Effector memory CD4-positive, alpha-beta T cell (primary cell): ENCODE measurements at places on chromosomes 16 and 17.

DNA sequence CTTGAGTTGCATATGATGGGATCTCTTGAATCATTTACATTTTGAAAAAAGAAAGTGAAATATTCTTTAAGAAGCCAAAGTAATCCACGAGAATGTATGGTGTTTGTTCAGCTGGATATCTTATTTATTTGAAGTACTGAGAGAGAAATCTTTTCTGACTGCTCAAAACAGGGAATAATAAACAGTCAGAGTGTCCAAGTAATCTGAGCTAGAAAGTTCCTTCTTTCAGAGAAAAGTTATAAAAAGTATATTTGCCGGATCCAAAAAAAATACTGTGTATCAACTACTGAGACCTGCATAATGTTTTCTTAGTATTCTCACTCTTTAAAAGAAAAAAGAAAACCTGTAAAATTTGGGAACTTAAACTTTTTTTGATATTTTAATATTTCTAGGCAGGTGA, 350.8 kb downstream of the WWOX start:
- H3K36me3 ChIP-seq, result no peaks in the 10 kb centered on the region
- H3K4me1 ChIP-seq, result no peaks in the 10 kb centered on the region
- no peak overlapping the region for H3K27ac ChIP-seq
- no peaks in the 10 kb centered on the region for H3K27me3 ChIP-seq
- no peak for DNase-seq

- DNase-seq, result no peak
- H3K27me3 ChIP-seq, result no peaks in the 10 kb centered on the region
- H3K36me3 ChIP-seq, result peaks cover 87% of the 10 kb centered on the region
- no peak overlapping the region for H3K4me3 ChIP-seq
These were observed 9.2 kb downstream of the CHD3 start for GRCh38 chr17:7897773-7898172.

- H3K36me3 ChIP-seq, result no peaks in the 10 kb centered on the region
- no peak overlapping the region for H3K27ac ChIP-seq
These were observed 401 bp downstream of the NXN start for GRCh38 chr17:979212-979538.

DNA sequence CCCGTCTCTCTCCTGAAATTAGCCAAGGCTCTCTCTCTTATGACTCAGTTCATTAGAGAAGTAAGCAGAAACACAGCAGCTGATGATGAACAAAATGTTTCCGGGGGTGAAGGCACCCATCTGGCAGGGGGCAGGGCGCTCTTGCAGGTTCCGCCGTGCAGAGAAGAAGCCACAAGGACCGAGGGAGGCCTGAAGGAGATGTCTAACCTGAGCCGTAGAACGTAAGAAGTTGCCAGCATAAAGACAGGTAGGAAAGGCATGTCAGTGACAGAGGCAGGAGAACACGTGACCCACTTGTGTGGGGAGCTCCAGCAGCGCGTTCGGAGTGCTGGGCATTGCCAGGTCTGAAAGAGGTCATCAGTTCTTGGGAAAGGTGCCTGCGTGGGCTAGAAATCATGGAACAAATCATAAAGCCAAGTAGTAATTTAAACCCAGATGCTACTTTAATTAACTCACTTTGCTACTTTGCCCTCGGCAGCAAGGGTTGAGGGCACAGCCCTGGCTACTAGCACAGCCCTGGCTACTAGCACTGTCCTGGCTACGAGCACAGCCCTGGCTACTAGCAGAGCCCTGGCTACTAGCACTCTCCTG, 198.6 kb downstream of the RPTOR start:
- H3K27ac ChIP-seq, result peak overlapping the region; percentile 27
- DNase-seq, result no peak
- H3K36me3 ChIP-seq, result peaks cover 3% of the 10 kb centered on the region
- H3K4me3 ChIP-seq, result no peak overlapping the region
- no peaks in the 10 kb centered on the region for H3K27me3 ChIP-seq

DNA sequence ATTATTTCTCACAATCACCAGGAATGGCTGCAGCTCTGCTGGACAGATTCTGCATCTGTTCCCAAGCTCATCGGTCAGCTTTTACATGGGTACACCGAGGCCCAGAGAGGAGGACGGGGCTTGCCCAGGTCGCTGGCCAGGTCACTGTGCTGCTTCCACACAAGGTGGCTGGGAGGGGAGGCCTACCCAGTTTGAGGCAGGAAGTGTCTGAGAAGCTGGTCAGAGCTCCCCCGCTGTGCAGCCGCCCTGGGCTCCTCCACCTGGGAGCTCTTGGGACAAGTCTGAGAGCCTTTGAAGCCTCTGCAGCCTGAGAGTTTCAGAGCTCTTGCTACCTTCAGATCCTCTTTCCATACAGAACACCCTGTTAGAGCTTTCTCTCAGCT, 143.3 kb downstream of the CLEC16A start:
- no peak overlapping the region for H3K27ac ChIP-seq
- no peak for DNase-seq
- H3K27me3 ChIP-seq, result no peaks in the 10 kb centered on the region
